RWPE1 (cell line): ENCODE measurements at places on chromosomes 13 and 19.

GRCh38 chr13:43992211-43992610 lies 112.5 kb downstream of the LACC1 start:
- no peak for DNase-seq

DNA sequence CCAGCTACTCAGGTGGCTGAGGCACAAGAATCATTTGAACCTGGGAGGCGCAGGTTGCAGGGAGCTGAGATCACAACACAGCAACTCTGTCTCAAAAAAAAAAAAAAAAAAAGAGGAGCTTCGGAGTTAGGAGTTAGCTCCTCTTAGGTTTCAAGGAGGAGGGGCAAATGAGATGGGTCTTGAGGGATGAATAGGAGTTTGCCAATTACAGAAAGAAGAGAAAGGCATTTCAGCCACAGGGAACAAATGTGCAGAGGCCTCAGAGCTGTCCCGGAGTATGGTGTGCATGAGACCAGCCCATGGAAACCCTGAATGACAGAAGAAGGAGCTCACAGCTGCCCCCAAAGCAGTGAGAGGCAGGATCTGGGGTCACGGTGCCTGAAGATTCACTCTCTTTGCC lies 24.6 kb downstream of the TLE2 start:
- DNase-seq = no peak

GRCh38 chr19:38850976-38851621 lies 1.3 kb upstream of the HNRNPL start:
- no peak for DNase-seq

GRCh38 chr19:17448131-17448967 lies at the start of gene TMEM221:
Gene TMEM221 (minus strand): TSS chr19:17448668. CDS start chr19:17448462, 206 bp downstream.
- DNase-seq = no peak
